Urinary bladder (tissue), 4 donors: ENCODE measurements at places on chromosomes 11 and 22. TPM values are rescaled to one million over a fixed set of nuclear protein-coding genes. Genes with fewer than 3 reads are reported as not detected.

- no peak for DNase-seq
Observed at GRCh38 chr11:26865703-26866102, 128.2 kb upstream of the FIBIN start.

DNA sequence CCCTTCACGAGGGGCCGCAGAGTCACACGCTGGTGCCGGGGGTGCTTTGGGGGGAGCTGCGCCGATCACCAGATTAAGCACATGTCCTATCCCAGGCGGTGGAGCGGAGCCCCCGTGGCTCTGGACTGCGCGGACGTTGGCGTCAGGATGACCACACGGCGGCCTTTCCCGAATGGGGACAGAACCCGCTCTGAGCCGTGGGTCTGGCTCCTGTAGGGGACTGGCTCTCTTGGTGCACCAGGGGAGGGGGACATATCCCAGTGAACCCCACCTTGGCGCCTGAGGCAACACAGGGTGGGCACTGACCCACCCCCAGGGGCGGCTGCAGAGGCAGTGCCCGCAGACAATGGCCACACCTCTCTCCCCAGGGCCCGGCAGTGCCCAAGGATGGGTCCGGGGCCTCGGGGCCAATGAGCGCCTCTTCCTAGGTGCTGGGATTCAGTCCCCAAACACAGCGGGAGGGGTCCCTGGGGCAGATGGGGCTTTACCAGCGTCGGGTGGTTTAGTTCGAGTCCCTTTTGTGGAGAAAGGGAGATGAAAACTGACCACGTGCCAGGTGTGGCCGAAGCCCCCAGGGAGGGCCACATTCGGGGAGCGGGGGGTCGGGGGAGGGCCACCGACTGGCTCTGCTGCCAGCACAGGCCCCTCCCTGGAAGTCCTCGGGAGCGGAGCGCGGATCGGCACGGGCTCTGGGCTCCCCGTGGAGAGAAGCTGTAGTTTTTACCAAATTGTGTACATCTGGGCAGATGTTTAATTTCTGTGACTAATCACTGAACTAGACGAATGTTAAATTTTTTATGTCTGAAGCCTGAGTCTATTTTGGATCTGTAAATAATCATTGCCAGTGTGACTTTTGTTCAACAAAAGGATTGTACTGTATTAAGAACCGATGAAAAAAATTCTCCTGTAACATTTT lies 58.9 kb downstream of the GRAMD4 start:
- no peak for DNase-seq

GRCh38 chr11:45041596-45041995 lies 90.9 kb upstream of the TP53I11 start:
- no peak for DNase-seq

GRCh38 chr22:47215851-47216250 lies 453.4 kb downstream of the TBC1D22A start:
- no peak for DNase-seq

- no peak for DNase-seq
Observed at GRCh38 chr11:126739499-126740145, 260.9 kb downstream of the KIRREL3 start.

The EMID1 gene
- 7.0 TPM for polyA plus RNA-seq

GRCh38 chr22:48199667-48200066 lies 1437.2 kb downstream of the TBC1D22A start:
- DNase-seq: no peak

DNA sequence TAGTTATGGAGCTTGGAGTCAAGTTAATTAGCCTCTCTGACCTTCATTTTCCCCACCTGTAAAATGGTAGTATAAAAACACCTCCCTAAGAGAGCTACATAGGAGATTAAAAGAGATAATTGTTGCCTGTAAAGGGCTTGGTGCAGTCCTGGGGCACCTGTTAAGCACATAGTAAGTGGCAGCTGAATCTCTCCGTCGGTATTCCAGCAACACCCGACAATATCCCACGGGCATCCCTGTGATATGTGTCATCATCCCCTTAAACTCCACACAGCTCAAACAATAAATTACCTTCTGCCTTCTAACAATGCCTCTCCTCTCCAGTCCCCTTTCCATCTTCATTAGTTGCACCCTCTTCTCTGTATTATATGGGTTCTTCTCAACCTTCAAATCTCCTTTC lies 121.5 kb downstream of the C11orf91 start:
- no peak for DNase-seq

The FZD4 gene
- 20.0 TPM for polyA plus RNA-seq

- no peak for DNase-seq
Observed at GRCh38 chr11:32110795-32111194, 19.9 kb downstream of the RCN1 start.

GRCh38 chr11:5556596-5557188 lies 8.4 kb upstream of the OR52H1 start:
- no peak for DNase-seq

The SPDYC gene
- not detected for polyA plus RNA-seq

- no peak for DNase-seq
Observed at GRCh38 chr11:87236368-87236767, 198.6 kb downstream of the TMEM135 start.

The IFITM1 gene
- 599 TPM for polyA plus RNA-seq

- DNase-seq: no peak
Observed at GRCh38 chr11:43758927-43759326, 78.4 kb downstream of the HSD17B12 start.

DNA sequence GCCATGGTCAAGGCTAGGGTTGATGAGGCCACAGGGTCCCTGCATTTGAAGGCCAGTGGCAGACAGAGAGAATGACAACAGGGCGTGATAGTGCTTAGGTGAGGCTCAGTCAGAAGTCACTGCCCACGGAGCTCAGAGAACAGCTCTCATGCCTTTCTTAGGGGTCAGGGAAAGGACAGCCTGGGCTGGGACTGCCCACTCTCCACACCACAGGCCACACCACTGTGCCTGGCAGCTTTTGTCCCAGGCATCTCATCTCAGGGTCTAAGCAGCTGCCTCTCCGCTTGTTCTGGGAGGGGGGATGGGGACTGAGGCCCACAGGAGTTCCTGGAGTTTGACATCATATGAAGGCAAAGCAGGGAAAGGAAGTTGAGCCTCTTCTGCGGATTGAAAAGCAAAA lies 150.2 kb upstream of the B3GAT1 start:
- no peak for DNase-seq

The NKAPD1 gene
- 16.0 TPM for polyA plus RNA-seq

The SCGB2A2 gene
- not detected for polyA plus RNA-seq

- no peak for DNase-seq
Observed at GRCh38 chr11:63508009-63508408, 2.1 kb downstream of the LGALS12 start.

- DNase-seq: peak; percentile 93
Observed at GRCh38 chr22:37696657-37697537, at the start of gene TRIOBP. Gene TRIOBP (plus strand): TSS chr22:37697048. CDS start chr22:37701366, 4,318 bp downstream.

DNA sequence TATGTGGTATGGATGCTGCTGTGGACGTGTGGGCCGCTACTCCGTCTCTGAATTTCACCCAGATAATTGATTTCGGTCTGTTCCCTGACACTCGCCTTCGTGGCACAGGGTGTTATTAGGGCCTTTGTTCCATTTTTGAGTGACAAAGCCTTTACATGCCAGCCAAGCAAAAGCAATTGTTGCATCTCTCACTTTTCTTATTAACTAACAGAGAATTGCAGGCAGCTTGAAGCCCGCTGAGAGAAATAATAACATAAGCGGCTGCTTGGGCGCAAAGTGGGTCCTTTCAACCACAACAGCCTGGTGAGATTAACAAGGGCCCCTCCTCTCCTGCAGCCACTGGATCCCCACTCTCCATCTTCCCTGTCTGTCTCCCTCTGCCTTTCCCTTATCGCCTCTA lies 449.4 kb downstream of the NTM start:
- DNase-seq: no peak

- no peak for DNase-seq
Observed at GRCh38 chr11:127066401-127067090, 66.0 kb upstream of the KIRREL3 start.
